ENCODE measurements at places on chromosomes 3 and 15. TPM values are rescaled to one million over a fixed set of nuclear protein-coding genes. Genes with fewer than 3 reads are reported as not detected.

SNTN gene
- not detected for polyA plus RNA-seq

NEK10 gene
- 1.7 TPM for polyA plus RNA-seq

PRR20G gene
- not detected for polyA plus RNA-seq

SERINC4 gene
- polyA plus RNA-seq, result not detected

CYP8B1 gene
- 1.1 TPM for polyA plus RNA-seq

GMPS gene
- 63.7 TPM for polyA plus RNA-seq

HYPK gene
- polyA plus RNA-seq, result 13.6 TPM

A4GNT gene
- polyA plus RNA-seq, result 0.78 TPM

UTS2B gene
- 0.93 TPM for polyA plus RNA-seq

PPP1R14D gene
- 0.49 TPM for polyA plus RNA-seq

- DNase-seq, result no peak
These were observed 25.2 kb downstream of the CEP152 start for GRCh38 chr15:48785712-48786111.

- DNase-seq, result no peak
These were observed 13.3 kb upstream of the SUSD5 start for GRCh38 chr3:33231756-33232465.

DNA sequence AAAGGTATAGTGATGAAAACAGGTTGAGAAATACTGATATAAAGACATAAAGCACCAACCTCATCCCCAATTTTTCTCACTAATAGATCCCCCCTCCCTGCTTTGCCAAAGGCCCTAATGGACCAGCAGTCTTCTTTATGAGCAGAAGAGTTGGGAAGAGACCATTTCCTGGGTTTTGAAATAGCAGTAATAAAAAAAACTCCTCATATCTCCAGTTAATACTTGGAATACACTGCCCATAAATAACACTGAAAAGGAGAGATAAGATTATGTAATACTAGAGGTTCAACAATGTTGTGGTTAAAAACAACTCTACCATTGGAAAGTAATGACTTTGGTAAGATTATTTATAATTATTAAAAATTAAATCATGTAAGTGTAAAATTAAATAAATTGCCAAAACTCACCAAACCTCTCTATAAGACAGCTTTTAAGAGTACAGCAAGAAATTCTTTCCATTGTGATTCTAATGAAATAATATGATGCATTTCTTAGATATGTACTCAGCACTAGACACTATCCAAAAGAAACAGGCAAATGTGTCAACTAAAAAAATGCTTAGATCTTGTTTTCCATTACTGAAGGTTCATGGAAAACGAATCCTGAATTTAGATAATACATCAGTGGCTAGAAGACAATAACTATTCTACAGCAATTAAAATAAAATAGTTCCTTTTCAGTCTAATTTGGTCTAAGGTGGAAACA lies 88.2 kb downstream of the FAIM start:
- no peak for DNase-seq

DNA sequence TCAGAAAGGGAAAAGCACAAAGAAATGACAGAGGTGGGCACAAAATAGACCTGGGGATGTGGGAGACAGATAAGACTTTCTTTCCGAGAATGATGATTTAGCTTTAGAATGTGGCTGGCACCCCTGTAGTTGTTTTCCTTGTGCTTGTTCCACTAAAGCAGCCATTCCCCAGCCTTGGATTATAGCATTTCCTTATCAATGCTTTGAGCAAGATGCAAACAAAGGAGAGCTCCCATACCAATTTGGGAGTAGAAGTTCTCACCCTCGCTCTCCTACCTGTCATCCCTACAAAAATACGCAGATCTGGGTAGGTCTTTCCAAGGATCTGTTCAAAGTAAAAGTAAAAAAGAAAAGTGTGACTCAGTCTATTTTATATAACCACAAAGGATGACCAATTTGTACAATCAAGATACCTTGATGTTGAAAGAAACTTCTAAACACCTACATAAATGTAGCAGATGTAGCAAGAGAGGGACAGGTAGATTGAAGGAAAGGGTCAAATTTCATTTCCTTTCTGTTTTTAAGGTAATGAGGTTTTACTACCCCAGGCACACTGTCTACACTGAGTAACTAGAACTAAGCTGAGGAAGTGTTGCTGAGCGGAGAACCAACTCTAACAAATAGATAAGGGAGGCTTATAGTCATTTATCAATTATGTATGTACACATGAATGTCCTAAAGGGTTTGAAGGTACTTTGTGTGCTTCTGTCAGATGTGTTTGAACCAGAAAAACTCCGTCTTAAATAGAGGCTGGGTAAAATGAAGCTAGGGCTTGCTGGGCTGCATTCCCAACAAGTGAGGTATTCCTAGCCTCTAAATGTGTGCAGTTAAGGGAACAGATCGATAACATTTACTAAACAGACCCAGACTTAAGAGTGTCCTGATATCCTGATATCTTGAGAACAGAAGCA lies 91.1 kb upstream of the LRRN1 start:
- no peak for DNase-seq

DNA sequence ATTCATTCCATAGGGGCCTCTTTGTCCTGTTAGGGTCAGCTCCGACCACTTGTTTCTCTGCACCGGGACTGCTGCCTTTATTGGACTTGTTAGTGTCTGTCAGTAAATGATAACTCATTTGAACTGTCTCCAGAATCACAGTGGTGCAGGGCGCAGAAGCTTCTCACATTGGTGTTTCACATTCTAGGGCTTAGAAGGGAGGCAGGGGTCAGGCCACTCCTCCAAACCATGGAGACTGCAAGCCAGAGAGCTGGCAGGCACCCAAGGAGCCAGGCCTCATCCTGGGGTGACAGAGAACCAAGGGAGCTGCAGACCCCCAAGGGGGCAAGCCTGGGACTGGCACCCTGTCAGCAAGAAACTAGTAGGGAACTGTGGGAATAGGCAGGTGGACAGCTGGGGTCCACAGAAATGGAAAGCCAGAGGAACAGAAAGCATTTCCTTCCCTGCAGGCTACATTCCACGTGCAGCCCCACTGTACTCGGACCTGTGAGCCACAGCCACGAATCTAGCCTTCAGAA lies 49.1 kb downstream of the CCNL1 start:
- DNase-seq, result no peak

- no peak for DNase-seq
These were observed 138.3 kb downstream of the RYR3 start for GRCh38 chr15:33448961-33449606.

- no peak for DNase-seq
These were observed 57.6 kb upstream of the NR2E3 start for GRCh38 chr15:71752604-71753289.

DNA sequence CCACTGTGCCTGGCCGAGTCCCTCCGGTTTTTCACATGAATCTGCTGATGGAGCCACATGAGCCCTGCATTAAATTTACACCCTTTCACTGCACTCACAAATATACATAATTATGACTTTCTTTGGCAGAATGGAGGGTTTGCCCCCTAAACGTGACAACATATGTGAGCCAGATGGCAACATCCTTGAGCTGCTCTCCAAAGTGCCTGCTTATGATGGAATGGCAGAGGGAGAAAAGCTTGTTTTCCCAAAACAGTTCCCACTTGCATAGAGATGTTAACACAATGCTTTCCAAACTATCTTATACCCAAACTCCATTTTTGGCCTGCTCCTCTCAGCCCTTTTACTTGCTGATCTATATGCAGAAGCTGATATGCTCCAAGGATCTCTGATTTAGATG lies 54.9 kb downstream of the ABCC5 start:
- DNase-seq, result no peak

GRCh38 chr15:49506341-49506740 lies 83.3 kb downstream of the FGF7 start:
- no peak for DNase-seq

DNA sequence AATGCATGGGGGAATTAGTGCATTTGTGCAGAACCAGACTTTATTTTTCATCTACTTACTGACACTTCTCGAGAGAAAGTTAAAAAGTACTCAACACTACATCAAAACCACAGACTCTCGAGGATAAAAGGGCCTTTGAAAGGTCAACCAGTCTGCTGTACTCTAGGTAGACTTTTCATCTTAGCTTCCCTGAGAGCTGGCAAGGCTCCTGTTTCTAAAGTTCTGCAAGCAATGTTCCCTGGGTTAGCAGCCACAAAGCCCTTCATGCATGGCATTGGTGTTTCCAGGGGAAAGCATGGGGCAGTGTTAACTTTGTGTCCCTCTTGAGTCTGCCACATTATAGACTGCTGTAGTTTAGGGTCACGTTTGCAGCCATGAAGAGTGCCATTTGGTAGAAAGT lies 106.4 kb upstream of the PFN2 start:
- DNase-seq, result no peak

DNA sequence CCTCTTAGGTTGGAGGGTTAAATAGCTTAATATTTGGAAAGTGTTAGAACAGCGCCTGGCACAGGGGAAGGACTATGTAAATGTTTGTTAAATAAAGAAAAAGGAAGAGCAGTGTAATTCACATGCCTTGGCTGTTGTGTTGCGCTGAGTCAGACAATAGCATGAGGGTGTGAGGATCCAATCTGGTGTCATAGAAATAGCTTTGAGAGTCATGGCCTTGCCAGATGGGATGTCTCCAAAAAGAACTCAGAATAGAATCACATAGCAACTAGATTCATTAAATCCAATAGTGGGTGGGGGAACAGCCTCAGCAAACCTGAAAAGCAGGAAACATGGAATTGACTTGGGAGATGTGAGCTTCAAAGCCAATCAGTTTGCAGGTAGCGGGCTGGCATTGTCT lies 3.9 kb upstream of the RBSN start:
- no peak for DNase-seq

DNA sequence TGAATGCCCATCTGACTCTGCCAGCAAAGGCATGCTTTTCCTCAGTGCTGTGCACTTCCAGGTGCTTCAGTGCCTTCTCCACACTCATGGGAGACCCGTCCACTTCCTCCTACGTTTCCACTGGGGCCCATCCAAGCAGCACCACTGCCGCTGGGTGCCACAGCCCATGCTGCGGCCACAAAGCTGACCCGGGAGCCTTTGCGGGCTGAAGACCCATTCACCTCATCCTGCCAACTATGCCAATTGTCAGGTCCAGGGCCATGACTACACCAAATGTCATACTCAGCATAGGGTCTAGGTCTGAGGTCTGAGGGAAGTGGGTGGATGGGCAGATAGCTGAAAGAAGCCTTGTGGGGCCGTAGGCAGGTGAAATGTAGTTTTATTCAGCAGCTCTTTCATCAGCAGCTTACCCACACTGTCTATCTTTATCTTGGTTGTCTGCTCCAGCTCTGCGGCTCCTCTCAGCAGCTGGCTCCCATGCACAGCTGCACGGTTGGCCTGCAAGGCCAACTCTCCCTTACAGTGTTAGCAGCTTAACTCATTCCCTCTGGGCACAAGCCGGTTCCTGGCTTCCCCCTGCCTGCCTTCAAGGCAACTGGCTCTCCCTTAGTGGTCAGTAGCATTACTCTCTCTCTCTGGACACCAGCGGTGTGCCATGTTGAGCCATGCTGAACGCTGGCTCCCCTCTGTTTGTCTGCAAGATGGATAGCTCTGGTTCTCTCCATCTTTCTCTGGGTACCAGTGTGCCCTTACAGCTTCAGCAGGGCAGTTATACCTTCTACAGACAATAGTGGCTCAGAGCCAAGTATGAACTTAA lies 63.7 kb upstream of the SIAH2 start:
- no peak for DNase-seq

DNA sequence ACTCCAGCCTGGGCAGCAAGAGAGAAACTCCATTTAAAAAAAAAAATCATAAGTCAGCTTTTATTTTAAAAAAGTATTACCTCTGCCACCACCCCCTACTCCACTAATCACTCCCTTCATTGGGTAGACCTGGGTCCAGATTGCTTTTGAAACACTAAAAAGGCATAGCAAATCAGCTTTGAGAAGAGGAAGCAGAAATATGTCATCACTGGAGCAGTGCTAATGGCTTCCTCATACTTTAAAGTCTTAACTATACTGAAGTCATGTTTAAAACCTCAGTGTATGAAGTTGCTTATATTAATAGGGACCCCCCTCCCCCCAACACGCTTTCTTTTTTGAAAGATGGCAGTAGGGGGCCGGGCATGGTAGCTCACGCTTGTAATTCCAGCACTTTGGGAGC lies 1.0 kb upstream of the HTR3D start:
- no peak for DNase-seq

- DNase-seq, result no peak
These were observed 326.4 kb downstream of the SV2B start for GRCh38 chr15:91426412-91426811.
